Activated CD8-positive, alpha-beta T cell treated with anti-CD3 and anti-CD28 coated beads for 36 hours (primary cell): ENCODE measurements at places on chromosomes 4 and X. TPM values are rescaled to one million over a fixed set of nuclear protein-coding genes. Genes with fewer than 3 reads are reported as not detected.

Gene SPACA5
- total RNA-seq = not detected

Gene PNMA6F
- not detected for total RNA-seq

Gene NHSL2
- 0.88 TPM for total RNA-seq

Gene SETD7
- 12.1 TPM for total RNA-seq

Gene HSFX3
- not detected for total RNA-seq

Gene C1GALT1C1
- 14.6 TPM for total RNA-seq

Gene IL15
- 0.65 TPM for total RNA-seq

Gene CT45A10
- total RNA-seq = not detected

Gene NLGN4X
- total RNA-seq = not detected

Gene ARX
- total RNA-seq = not detected

GRCh38 chrX:105820247-105820646 is 2.1 kb upstream of the NRK start:
- H3K36me3 ChIP-seq = peaks cover 2% of the 10 kb centered on the region
- H3K27ac ChIP-seq = no peak overlapping the region
- peaks cover 21% of the 10 kb centered on the region for H3K27me3 ChIP-seq

GRCh38 chr4:172845281-172845680 is 323.3 kb upstream of the GALNT7 start:
- no peak overlapping the region for H3K27ac ChIP-seq
- peaks cover 1% of the 10 kb centered on the region for H3K27me3 ChIP-seq
- no peaks in the 10 kb centered on the region for H3K36me3 ChIP-seq
- no peaks in the 10 kb centered on the region for H3K4me1 ChIP-seq

- H3K27ac ChIP-seq = no peak overlapping the region
- no peak overlapping the region for H3K4me3 ChIP-seq
- H3K27me3 ChIP-seq = peaks cover 7% of the 10 kb centered on the region
- no peak for DNase-seq
- no peaks in the 10 kb centered on the region for H3K36me3 ChIP-seq
Observed at GRCh38 chr4:1056671-1057402, 45.4 kb downstream of the FGFRL1 start.

- peak overlapping the region; percentile 88 for H3K27ac ChIP-seq
- no peak for DNase-seq
- no peaks in the 10 kb centered on the region for H3K27me3 ChIP-seq
- peaks cover 54% of the 10 kb centered on the region for H3K36me3 ChIP-seq
Observed at GRCh38 chrX:47649271-47649670, 1.1 kb downstream of the ELK1 start.

DNA sequence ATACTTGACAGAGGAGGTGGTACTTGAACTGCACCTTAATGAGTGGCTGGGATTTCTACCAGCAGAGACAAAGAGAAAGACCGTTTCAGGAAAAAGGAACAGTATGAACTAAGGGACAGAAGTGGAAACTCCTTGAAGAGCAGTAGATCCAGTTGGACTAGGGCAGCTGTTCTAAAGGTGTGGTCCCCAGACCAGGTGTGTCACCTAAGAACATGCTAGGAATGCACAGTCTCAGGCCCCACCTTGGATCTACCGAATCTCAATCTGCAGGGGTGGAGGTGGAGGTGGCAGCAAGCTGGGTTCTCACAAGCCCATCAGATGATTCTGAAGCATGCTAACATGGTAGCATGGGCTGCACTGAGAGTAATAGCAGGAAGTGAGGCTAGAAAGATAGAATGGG is 22.3 kb downstream of the DAPP1 start:
- H3K27ac ChIP-seq = no peak overlapping the region
- H3K4me1 ChIP-seq = peaks cover 8% of the 10 kb centered on the region
- DNase-seq = no peak
- H3K27me3 ChIP-seq = no peaks in the 10 kb centered on the region
- no peak overlapping the region for H3K4me3 ChIP-seq
- H3K36me3 ChIP-seq = peaks cover 19% of the 10 kb centered on the region

DNA sequence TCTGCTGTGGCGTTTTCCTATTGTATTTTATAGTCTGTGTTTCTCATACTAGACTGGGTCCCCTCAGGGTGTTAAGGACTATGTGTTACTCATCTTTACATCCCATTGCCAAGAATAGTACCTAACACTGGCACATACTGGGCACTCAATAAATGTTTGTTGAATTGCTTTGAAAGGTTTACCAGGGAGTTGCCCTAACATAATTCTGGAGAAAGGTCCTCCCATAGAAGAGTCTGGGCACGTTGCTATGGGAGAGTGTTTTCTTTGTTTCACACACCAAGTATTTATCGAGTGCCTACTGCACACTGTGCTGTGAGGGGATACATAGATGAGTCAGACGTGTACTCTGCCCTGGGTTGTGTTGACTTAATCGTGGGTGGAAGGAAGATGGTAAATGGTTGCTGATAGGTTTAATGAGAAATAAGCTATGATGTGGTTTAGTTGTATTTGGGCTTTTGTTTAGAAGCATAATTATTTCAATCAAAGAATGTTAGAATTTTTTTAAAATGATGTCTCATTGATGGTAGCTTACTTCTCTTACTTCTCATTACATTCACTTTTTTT is 42.9 kb downstream of the AFF1 start:
- H3K36me3 ChIP-seq = peaks cover 7% of the 10 kb centered on the region
- peaks cover 62% of the 10 kb centered on the region for H3K4me1 ChIP-seq
- DNase-seq = peak; percentile 50

- DNase-seq = no peak
- peaks cover 8% of the 10 kb centered on the region for H3K27me3 ChIP-seq
- no peaks in the 10 kb centered on the region for H3K4me1 ChIP-seq
Observed at GRCh38 chr4:153741541-153741940, 18.3 kb downstream of the RNF175 start.

DNA sequence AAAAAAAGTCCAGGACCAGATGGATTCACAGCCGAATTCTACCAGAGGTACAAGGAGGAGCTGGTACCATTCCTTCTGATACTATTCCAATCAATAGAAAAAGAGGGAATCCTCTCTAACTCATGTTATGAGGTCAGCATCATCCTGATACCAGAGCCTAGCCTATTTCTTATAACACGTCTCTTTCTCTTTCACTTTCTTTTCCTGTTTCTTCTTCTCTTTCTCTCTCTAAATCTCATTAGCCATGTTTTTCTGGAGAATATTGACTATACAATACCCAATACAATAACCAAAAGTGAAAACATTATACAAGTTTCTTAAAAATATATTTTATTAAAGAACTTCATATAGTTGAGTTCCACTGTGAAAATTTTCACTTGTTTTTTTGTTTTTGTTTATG is 1154.9 kb upstream of the PCDH7 start:
- no peaks in the 10 kb centered on the region for H3K36me3 ChIP-seq
- no peaks in the 10 kb centered on the region for H3K27me3 ChIP-seq
- no peak overlapping the region for H3K27ac ChIP-seq
- DNase-seq = no peak

DNA sequence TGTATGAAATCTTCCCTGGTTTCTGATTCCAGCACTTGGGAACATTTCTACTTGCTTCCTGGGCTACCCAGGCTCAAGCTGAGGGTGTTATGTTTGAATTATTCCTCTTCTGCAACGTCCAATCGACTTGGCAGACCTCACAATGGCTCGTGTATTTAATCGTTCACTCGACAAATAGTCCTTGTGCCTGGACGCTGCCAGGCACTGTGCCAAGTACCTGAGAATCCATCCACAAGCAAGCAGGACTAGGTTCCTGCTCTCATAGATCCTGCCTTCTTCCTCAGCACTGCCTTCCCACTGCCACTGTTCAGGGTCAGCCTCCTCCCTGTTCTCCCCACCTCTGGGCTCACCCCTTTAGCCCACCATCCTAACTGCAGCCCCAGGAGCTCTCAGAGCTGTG is 113.3 kb downstream of the EFNB1 start:
- H3K36me3 ChIP-seq = no peaks in the 10 kb centered on the region
- no peaks in the 10 kb centered on the region for H3K27me3 ChIP-seq
- no peaks in the 10 kb centered on the region for H3K4me1 ChIP-seq
- no peak overlapping the region for H3K27ac ChIP-seq
- no peak for DNase-seq
- no peak overlapping the region for H3K4me3 ChIP-seq

DNA sequence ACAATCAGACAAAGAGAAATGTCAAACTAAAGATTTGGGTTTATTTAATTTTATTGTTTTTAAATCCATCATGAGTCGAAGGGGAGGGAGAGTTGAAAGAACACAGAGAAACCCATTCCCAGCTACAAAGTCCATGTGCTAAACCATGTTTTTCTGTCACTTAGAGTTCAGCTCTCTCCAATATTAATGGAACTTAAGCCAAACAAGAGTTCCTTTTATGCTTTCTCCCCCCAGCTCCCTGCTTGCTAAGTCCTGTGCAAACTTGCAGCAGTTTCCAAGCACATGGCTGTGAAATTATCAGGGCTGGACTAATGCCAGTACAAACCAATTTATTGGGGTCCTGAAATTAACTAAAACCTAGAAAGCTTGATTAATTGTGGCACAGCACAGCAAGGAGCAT is 9.7 kb upstream of the CHRDL1 start:
- H3K36me3 ChIP-seq = no peaks in the 10 kb centered on the region
- H3K4me1 ChIP-seq = no peaks in the 10 kb centered on the region
- H3K4me3 ChIP-seq = no peak overlapping the region
- no peaks in the 10 kb centered on the region for H3K27me3 ChIP-seq
